Right renal cortex interstitium (tissue), 3 donors: ENCODE measurements at places on chromosomes 5 and 9. TPM values are rescaled to one million over a fixed set of nuclear protein-coding genes. Genes with fewer than 3 reads are reported as not detected.

DNA sequence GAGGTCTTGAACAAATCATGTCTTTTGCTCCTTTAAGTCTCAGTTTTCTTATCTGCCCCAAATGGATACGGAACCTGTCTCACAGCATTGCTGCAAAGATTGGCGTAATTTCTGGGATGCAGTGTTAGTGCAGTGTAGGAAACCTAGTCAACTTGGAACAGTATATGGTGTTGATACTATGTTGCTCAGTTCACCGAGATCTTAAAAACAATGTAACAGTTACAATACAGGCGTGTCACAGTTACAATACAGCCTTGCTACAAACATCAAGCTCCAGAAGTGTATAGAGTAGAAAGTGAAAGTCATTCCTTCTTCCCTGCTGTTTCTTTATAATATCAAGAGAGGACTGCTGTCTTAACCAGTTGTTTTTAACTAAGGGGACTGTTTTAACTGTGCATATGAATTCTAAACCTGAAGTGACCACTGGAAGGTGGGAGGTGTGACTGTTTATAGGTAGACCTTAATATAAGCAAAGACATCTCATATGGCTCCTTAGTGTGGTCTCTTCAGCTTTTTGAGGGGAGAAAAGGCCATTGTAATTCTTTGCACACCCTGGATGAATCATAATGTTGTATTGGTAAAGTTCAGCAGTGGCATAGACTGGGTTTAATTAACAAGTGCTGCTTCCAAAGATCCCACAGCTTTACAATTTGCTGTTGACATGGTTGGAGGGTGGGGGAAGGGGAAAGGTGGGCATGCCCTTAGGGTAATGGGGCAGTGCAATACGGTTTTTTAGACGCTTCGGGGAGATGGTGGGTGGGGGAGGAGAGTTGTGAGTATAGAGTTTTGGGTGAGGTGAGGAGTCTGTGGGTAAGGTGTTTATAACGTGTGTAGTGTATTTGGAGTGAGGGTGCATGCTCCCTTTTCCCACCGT, 12.9 kb downstream of the PRRC2B start:
- DNase-seq = no peak

GRCh38 chr9:129501771-129502319, 119.1 kb downstream of the C9orf50 start:
- DNase-seq = no peak

GRCh38 chr5:142059304-142059940, 46.6 kb upstream of the GNPDA1 start:
- DNase-seq = no peak

DNA sequence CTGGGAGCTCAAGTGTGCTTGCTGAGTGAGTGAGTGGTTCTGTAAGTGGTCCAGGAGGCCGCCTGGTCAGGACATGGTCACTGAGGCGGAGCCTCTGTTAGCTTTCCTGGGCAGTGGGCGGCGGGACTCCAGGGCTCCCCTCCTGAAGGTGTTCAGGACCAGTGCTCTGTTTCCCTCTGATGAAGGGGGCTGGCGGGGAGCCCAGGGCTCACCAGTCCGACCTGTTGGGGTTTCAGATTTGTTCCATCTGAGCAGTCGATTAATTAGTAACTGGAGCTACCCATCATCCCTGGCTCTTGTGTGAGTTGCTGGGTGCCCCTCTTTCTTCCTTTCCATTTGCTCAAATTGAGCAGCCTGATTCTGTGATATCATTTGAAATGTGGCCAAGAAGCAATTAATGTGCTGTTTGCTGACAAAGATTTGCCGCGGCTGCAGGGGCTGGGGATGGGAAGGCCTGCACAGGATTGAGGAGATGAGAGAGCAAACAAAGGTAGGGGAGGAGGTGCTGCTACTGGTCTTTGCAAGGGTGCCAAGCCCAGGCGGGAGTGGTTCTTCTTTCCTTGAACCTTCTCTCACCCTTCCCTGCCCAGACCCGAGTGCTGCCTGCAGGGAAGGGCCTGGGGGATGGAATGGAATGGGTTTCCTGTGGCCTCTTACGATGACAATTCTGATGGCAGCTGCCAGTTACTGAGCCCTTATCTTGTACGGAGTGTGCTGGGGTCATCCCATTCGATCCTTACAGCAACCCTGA, 92.8 kb upstream of the PITX1 start:
- peak; percentile 53 for DNase-seq

- DNase-seq = no peak
Observed at GRCh38 chr9:79902825-79903600, 331.2 kb downstream of the TLE4 start.

GRCh38 chr5:139752506-139753473, 42.8 kb upstream of the PSD2 start:
- no peak for DNase-seq

GRCh38 chr9:69502671-69503301, 169.4 kb downstream of the APBA1 start:
- no peak for DNase-seq

GRCh38 chr5:9401786-9402472, 143.9 kb downstream of the SEMA5A start:
- no peak for DNase-seq

- DNase-seq = no peak
Observed at GRCh38 chr5:141903261-141903660, 20.4 kb upstream of the DELE1 start.

DNA sequence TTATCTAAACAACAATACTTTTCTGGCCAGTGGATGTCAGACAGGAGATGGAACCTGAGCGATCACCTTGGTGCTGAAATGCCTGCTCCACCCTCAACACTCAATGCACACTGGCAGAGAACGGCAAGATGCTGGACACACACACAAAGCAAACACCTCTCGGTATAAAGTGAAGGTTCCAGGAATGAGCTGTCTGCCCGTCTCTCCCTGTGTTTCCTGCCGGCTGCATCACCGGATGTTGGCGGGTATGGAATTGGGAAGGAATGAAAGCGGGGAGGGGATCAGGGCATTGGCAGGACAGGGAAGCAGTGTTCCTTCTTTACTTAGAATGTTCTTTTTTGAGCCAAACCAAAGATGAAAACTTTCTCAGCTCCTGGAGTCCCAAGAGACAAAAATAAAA, 59.2 kb downstream of the MED10 start:
- DNase-seq = no peak

DNA sequence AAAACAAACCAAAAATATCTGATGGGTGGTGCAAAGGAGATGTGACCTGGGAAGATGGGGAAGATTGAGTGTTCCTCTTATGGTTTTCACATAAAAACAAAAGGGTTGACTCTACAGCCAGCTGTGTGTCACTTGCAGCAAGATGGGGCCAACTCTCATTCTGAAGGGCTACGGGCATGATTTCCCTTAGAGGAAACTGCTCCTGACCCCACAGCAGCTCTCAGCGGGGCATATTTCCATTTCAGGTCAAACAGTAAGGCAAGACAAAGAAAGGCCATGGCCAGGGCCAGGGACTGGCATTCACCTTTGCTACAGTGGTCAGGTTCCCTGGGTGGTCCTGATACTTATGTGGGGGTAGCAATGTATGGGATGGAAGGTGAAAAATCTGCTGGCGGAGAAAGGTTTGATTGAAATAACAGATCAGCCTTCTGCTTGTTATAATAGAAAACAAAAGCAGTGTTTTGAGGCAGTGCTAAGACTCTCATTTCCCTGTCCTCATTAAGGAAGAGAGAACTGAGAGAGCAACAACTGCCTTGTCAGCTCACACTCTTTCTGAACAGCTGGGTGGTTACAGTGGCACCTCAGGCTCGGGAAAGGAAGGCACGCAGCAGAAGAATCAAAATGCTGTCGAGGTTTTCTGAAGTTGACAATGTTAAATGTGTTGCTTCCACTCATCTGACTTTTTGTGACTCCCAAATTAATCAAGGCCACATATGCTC, 120.7 kb upstream of the PCA3 start:
- DNase-seq = no peak

GRCh38 chr5:35859101-35859661, 2.5 kb downstream of the IL7R start:
- DNase-seq = no peak

GRCh38 chr5:123813264-123813663, 301.3 kb downstream of the CSNK1G3 start:
- no peak for DNase-seq

DNA sequence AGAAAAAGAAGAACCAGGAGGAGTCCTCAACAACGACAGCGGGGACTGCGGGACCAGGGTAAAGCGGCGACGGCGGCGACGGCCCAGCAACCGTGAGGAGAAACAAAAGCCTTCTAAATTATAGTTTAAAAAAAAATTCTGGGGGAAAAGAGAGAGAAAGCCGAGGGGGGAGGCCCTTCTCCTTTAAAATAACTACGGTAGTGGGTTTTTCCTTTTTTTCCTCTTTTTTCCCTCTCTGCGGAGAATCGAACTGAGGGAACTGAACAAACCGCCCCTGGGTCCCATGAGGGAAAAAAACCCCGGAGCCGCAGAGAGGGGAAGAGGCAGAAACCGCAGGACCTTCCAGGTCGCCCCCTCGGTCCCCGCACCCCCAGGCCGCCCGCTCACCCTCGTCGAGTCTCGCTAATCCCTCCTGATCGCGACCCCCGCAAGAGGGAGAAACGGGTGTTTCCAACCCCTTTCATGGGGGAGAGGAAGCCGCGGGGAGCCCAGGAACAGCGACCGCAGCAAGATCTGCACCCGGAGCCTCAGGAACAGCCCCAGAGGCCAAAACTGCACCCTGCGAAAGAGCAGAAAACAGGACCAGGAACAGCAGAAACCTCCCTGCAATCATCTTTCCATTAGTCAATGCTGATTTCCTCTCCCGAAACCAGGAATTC, 453 bp downstream of the CPEB4 start:
- no peak for DNase-seq

DNA sequence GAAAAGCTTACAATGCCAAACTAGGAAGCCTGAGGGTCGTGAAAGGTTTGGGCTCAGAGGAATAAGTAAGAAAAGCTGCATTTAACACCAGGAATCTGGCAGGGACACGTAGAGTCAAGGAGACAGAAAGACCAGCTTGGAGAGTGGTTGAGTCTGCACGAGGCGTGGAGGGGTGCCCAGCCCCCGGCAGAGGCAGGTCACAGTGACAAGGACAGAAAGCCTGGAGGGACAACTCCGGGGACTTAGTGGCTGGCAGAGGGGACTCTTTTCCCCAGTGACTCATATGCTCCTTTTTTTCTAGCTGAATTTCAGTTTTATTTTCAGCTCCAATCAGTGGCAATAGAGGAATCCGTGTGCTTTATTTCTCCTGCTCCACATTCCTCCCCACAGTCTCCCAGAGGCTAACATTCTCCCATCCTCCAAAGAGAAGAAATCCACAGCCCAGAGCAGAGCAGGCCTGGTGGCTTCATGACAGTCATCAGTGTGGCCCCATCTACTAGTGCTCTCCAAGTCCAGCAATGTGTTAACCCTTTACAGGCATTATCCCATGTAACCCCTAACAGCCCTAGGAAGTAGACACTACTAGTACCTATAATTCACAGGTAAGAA, 80.7 kb downstream of the KCNIP1 start:
- no peak for DNase-seq

DNA sequence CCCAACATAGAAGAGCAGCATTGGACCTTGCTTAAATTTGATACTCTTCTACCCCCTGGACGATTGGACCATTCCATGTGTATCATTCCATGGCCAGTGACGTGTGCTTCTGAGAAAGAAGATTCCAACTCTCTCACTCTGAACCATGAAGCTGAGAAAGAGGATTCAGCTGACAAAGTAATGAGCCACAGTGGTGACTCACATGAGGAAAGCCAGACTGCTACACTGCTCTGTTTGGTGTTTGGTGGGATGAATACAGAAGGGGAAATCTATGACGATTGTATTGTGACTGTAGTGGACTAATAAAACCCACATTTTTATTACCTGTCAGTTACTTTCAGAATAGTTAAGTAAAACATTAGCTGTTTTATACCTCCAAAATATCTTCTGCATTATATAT, 7.5 kb downstream of the HSPA5 start:
- no peak for DNase-seq

- no peak for DNase-seq
Observed at GRCh38 chr5:143106174-143106573, 297.3 kb downstream of the NR3C1 start.

DNA sequence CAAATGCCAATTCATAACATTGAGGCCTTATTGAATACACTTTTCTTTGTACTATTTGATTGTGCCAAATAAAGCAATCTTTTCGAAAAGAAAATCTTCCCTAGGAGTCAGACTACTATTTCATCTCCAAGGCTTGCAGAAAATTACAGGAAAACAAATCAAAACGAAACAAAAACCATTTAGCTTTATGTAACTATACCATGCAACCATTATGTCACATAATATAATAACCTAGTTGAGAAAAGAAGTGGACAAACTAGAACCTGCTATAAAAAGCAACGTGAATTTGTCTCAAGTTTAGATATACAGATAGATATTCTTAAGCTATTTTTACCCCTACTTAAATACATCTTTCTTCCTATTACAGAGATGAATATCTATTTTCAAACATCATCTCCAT, 18.0 kb downstream of the HTR4 start:
- no peak for DNase-seq

DNA sequence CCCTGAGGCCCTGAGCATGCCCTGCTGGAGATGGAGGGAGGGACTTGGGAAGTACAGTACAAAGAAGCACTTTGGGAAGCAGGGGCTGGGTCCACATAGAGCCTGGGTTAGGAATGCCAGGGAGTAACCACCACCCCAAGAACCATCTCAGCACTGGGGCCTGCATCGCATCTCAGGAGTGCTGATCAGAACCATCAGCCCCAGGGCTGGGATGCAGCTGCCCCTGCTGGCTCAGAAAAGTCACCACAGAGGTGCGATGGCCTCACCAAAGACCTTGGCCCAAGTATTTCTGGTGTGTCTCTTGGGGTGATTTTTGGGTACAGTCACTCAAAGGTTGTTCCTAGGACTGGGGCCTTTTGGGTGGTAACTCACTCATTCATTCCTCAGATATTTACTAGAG, 236.8 kb upstream of the MVB12B start:
- DNase-seq = no peak

DNA sequence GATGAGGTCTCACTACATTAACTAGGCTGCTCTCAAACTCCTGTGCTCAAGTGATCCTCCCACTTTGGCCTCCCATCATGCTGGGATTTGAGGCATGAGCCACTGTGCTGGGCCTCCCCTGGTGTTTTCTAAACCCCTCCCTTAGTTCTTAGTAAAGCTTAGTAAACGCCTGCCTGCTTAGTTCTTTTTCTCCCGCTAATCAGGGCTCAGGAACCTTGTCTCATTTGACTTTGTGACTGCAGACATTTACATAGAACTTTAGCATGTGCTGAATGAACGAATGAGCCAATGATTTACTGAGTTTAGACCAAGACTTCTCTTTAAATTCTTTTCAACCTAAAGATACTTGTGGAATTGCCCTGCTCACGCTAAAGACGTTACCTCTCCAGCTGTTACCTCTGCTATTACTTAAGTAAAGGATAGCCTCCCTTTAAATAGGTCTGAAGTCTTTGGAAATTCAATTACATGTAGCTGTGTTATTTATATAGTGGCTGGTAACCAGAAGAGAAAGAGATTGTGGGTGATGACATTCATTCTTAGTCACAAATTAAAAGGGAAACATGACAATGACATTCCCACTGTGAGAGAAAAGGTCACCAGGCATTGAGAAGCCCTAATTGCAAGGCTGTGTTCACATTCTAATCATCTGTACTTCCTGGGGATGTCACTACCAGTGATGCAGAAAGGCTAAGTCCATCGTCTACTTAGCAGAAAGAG, 18.6 kb upstream of the SUSD1 start:
- DNase-seq = no peak

Gene LARP1
- polyA plus RNA-seq = 135 TPM

Gene CDH6
- 66.1 TPM for polyA plus RNA-seq

Gene WDR55
- polyA plus RNA-seq = 12.8 TPM

Gene GRXCR2
- not detected for polyA plus RNA-seq

Gene ANKRD34B
- polyA plus RNA-seq = 0.21 TPM

Gene GDNF
- polyA plus RNA-seq = 12.0 TPM

Gene RASGEF1C
- polyA plus RNA-seq = 0.17 TPM

Gene RNF180
- polyA plus RNA-seq = 11.3 TPM

Gene TYRP1
- 1.2 TPM for polyA plus RNA-seq
